GM10248 (cell line): ENCODE measurements at places on chromosomes 4 and X.
A peak's percentile ranks its signal among the peaks of the same experiment; 100 is the strongest.

- DNase-seq: no peak
Observed at GRCh38 chr4:27154706-27155105, 294.1 kb downstream of the STIM2 start.

GRCh38 chr4:73281982-73282381 lies 23.4 kb upstream of the ANKRD17 start:
- no peak for DNase-seq

GRCh38 chrX:143304518-143304917 lies 212.8 kb downstream of the SPANXN3 start:
- DNase-seq: no peak

- DNase-seq: no peak
Observed at GRCh38 chr4:109029987-109030386, 267.1 kb upstream of the ETNPPL start.

DNA sequence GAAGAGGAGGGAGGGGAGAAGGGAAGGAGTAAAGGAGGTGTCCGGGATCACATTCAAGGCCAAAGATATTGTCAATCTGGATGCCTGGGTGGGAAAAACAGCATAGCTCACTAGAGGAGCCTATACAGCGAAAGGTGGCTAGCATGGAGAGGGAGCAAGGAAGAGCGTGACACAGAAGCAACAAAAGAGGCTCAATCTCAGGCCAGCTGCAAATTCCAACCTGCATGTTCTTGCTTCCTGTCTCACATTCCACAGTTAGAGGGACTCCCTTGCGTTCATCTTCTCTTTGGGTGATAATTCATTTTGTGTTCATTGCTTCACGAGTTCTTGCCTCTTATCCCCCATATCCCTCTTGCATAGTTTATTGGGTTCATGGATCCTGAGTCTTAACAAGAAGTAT lies 3.0 kb upstream of the CLNK start:
- DNase-seq: no peak

GRCh38 chr4:88779431-88779830 lies 81.8 kb upstream of the NAP1L5 start:
- no peak for DNase-seq

DNA sequence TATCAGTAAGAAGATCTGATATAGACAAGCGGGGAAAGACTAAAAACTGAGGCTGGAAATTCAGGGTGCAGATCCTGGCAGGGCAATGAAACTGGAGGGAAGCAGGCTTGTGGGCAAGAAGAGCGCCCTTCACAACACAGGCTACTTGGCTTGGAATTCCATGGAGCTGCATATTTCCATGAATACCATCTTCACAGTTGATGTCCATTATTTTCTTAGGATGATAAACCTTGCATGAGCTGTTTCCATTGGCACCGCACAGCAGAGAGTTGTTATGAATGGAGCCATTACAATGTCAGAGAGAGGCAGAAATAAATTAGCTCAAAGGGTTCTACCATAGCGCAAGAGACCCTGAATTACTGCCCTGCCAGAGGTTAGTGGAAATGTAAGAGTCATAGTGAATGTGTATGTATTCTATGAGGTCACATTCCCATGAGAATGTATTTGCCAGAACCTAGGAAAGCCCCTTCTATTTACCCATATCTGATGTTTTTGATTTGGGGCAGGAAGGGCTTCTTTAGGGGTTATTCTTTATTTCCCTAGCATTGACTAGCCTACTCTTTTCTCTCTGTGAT lies 215.6 kb downstream of the PALLD start:
- no peak for DNase-seq

- no peak for DNase-seq
Observed at GRCh38 chr4:25590171-25590570, 65.5 kb upstream of the SLC34A2 start.

- DNase-seq: no peak
Observed at GRCh38 chr4:10856271-10856782, 171.8 kb upstream of the CLNK start.

GRCh38 chr4:4590546-4590945 lies 48.7 kb upstream of the STX18 start:
- no peak for DNase-seq

DNA sequence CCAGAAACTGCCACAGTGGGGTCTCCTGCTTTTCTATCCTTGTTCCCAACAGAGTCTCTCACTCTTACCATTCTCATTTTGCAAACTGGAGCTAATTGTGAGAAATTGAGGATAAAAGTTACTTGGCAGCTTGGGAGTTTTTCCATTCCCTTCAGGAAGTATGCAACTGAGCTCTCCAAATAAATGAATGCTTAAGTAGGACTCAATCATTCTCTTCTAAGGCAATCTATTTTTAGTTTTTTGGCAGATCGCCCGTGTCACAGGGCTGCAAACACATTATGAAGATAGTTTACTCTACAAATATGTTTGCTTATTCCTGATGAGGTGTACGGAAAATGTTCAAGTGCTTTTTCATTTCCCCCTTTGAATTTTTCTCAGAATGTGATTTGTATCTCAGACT lies 5.3 kb downstream of the ASB11 start:
- DNase-seq: no peak

DNA sequence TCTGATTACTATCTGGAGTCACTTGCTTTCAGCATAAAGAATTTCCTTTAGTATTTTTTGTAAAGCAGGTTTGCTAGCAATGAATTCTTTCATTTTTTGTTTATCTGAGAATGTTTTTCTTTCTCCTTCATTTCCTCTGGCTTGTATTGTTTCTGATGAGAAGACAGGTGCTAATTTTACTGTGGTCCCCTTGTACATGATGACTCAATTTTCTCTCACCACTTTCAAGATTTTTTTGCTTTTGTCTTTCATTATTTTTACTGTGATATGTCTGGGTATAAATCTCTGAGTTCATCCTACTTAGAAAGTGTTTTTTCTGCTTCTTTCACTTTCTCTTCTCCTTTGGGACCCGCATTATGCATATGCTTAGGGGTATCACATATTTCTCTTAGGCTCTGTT lies 62.6 kb downstream of the PKD2 start:
- DNase-seq: no peak

- DNase-seq: no peak
Observed at GRCh38 chr4:3070709-3071500, 3.4 kb downstream of the HTT-AS start.

- DNase-seq: no peak
Observed at GRCh38 chr4:20019310-20020015, 232.2 kb upstream of the SLIT2 start.

DNA sequence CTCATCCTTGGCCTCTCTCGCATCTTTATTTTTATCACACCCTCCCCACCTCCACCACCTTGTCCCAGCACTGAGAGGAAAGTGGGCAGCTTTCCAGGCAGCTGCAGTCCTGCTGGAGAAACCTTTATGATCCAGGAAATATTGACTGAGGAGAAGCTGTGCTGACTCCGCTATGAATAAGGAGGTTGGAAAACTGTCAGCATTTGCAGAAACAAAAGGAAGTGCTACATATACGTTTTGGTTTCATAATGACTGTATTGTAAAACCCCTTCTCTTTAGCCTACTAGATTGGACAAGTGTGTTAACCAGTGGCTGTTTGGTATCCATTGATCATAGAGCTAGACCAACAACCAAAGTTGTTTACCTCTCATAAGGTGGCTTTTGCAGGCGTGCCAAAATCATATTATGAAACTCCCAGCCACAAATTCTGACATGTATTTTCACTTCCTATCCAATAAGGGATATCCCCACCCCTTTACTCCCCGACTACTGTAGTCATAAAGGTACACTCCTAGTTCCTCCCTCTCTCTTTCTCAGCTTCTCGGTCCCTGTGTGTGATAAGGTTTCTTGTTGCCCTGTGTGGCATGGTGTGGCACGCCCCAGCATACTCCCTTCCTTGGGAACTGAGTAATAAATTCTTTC lies 88.4 kb downstream of the GPR143 start:
- DNase-seq: peak; percentile 72

GRCh38 chr4:22417408-22417807 lies 98.5 kb downstream of the ADGRA3 start:
- no peak for DNase-seq

- DNase-seq: no peak
Observed at GRCh38 chr4:53151489-53151788, 214.4 kb downstream of the SCFD2 start.

DNA sequence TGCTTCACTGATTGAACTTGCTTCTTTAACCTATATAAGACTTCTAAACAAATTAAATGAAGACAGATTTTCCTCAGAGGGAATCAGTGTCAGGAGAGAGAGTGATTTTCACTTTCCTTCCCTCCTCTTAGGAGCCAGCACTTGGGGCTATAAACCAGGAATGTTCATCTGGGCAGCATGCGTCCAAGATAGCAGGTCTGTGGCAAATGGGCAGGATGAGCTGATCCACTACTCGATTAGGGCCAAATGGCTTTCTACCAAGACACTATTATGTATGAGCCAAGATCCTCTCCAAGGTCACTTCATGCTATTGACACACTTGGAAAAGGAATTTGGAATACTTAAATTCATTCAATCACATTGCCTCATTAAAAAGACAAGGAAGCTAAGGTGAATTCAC lies 203.9 kb upstream of the GRID2 start:
- no peak for DNase-seq

GRCh38 chrX:18677161-18677869 lies 5.4 kb upstream of the RS1 start:
- no peak for DNase-seq

DNA sequence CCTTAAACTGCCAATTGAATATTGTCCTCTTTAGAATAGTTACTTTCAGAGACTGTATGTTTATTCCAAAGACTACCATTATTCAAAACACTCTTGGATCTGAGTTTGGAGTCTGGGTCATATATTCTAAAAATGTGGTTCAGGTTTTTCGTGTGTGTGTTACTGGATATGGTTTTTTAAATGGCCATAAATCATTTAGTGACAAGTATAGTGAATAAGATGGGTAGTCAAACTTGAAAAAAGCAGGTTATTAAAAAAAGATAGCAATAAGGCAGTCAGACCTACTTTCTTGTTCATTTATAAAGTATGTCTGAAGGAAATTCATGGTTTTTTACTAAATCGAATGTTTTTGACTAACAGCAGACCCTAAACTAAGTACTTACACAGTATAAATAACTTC lies 59.3 kb downstream of the DCK start:
- DNase-seq: no peak
